Neural crest cell (in vitro differentiated cells): ENCODE measurements at places on chromosomes 16 and 17.

DNA sequence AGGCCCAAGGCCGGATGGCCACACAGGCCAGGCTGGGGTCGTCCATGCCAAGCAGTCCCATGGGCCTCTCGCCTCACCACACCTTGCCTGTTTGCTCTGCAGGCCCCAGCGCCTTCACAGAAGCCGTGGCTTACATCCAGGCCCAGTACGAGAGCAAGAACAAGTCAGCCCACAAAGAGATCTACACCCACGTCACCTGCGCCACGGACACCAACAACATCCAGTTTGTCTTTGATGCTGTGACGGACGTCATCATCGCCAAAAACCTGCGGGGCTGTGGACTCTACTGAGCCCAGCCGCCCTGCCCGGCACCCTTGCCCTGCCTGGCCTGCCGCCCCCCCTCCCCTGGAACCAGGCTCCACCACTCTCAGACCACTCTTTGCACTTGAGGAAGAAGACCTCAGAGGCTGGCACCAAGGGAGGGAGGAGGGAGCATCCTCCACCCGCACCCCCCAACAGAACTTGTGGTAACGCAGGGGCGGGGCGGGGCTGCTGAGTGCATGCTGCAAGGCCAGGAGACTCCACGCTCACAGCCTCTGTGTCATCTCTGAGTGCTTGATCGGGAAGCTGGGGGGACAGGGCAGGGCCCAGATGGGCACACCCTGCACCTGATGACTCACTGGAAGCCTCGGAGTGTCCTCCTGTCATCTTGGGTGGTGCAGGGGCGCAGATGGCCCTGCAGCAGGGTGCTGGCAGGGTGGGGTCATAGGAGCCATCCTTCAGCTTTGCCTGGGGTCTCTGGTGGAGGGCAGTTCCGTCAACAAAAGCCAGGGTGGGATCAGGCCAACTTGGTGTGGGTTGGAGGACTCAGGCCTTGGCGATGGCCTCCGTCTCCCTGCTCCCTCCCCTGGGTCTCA lies 81.5 kb downstream of the AMFR start:
- DNase-seq: no peak

- DNase-seq: no peak
Observed at GRCh38 chr17:1636732-1637285, 8.2 kb upstream of the SLC43A2 start.

DNA sequence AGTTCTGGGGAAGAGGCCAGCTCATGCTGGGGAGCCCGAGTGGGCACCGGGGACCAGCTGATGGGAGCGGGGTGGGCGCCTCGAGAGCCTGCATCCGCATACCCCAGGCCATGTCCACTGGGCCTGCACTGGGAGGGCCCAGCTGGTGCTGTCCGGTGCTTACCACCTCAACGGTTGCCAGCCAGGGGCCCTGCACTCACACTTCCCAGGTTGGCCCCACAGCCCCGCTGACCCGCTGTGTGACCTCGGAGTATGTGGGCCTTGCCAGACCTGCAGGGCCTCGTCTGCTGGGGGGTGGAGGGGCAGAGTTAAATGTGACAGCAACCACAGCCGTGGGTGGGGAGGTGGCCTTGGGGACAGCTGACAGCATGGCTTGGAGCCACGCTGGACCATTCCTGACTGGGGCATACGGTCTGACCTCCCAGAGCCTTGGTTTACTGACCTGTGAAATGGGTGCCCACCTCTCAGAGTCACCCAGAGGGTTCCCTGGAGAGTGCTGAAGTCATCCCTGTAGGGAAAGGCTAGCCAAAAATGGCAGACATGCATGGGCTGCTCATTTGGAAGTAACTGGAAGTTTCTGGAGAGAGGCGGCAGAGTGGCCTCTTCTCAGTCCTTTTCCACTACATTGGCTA lies 5.4 kb upstream of the GAA start:
- DNase-seq: no peak

DNA sequence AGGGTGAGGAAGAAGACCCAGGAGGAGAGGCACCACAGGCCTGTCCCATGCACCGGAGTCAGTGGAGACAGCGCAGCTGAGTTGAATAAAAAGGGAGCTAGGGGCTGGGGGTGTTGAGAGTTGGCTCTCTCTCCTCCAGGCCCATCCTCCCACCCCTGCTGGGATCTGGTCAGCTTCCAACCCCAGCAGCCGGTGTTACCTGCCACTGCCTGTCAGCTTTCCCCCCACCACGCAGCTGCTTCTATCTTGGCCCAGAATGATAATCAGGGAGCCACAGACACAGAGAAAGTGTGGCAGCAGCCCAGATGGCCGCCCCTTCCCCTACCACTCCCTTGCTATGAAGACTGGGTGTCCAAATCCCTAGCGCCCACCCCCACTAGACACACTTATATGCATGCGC lies 120.6 kb upstream of the RPL38 start:
- DNase-seq: no peak
